CD14-positive monocyte (primary cell): ENCODE measurements at places on chromosomes 12 and 14.

- peak; percentile 68 for DNase-seq
These were observed 29.3 kb upstream of the KLRF1 start for GRCh38 chr12:9797722-9798619.

DNA sequence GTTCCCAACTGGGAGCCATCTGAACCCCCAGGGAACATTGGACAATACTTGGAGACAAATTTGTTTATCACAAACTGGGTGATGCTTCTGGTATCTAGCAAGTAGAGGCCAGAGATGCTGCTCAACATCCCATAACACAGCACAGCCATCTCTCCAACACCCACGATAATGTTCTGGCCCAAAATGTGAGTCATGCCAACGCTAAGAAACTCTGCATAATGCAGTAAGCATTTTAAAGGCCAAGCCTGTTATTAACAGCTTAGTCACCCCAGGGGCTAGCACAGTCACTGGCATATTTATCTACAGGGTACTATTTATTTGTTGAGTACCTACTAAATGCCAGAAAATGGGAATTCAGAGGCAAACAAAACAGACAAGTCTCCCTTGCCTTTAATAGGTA lies 873.1 kb upstream of the TMEM132C start:
- DNase-seq: no peak

- no peak for DNase-seq
These were observed 3.4 kb downstream of the SSPN start for GRCh38 chr12:26198742-26199141.

- DNase-seq: no peak
These were observed 3.4 kb upstream of the MIP start for GRCh38 chr12:56457817-56458216.

GRCh38 chr14:68191567-68192321 lies 372.2 kb downstream of the RAD51B start:
- no peak for DNase-seq

DNA sequence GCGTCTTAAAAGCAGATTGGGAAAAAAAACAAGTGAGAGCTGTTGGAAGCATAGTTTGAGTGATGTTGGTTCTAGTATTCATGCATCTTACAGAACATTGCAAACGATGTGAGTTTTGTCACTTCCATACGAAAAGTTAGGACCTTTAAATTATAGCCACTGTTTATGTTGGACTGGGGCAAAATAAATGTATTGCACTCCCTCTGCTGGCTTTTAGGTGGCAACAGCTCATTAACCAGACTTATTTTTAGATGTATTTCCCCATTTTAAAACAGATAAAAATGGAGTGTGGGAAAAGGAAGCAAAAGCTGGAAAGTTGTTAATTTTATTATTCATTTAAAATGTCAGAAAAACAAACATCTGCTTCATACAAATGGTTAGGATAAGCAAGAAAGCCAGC lies 111.9 kb downstream of the LGR5 start:
- no peak for DNase-seq

DNA sequence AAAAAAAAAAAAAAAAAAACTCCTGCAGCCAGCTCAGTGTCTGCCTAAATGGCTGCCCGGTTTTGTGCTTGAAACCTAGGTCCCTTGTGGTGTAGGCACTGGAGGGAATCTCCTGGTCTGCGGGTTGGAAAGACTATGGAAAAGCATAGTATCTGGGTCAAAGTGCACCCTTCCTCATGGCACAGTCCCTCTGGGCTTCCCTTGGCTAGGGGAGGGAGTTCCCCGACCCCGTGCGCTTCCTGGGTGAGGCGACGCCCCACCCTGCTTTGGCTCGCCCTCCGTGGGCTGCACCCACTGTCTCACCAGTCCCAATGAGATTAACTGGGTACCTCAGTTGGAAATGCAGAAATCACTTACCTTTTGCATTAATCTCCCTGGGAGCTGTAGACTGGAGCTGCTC lies 14.3 kb downstream of the PTCSC3 start:
- no peak for DNase-seq

GRCh38 chr14:95662376-95663186 lies 23.6 kb upstream of the TCL1B start:
- no peak for DNase-seq

- no peak for DNase-seq
These were observed 278.7 kb downstream of the ITPR2 start for GRCh38 chr12:26554332-26554731.

GRCh38 chr14:22791301-22791700 lies 23.9 kb downstream of the SLC7A7 start:
- peak; percentile 38 for DNase-seq

DNA sequence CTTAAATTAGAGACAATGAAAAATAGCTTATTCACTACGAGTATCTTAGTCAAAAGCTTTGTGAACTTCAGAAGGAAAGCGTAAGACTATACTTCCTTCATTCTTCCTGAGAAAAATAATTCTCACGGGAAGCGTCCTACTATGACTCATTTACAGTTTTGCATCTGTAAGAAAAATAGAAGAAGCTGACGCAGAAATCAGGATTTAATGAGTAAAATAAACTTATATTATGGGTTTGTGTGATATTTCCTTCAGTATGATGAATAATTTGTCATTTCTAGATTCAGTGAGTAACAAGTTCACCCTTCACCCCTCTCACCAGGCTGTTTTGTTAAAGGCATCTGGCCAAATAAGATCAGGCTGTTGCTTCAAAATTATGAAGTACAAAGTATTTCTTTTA lies 17.8 kb upstream of the PDE3A start:
- DNase-seq: no peak
